ENCODE measurements at places on chromosomes 2 and 18.

DNA sequence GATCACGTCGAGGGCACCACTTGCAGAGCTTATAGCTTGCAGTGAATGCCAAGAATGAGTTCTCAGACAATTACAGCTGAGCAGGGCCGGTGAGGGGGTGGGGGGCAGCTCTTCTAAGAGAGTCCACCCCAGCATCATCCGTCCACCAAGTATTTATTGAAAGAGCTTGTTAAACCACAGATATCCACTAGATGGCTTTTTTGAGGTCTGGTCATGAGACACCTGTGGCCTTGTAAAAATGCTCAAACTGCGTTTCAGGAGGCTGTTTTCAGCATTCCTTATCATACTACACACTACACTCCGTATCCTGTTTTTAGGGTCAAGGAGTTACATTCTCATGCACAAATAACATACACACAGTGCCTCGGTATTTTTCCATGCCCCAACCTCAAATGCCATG is 51.5 kb downstream of the DNAJC10 start:
- DNase-seq, result no peak

DNA sequence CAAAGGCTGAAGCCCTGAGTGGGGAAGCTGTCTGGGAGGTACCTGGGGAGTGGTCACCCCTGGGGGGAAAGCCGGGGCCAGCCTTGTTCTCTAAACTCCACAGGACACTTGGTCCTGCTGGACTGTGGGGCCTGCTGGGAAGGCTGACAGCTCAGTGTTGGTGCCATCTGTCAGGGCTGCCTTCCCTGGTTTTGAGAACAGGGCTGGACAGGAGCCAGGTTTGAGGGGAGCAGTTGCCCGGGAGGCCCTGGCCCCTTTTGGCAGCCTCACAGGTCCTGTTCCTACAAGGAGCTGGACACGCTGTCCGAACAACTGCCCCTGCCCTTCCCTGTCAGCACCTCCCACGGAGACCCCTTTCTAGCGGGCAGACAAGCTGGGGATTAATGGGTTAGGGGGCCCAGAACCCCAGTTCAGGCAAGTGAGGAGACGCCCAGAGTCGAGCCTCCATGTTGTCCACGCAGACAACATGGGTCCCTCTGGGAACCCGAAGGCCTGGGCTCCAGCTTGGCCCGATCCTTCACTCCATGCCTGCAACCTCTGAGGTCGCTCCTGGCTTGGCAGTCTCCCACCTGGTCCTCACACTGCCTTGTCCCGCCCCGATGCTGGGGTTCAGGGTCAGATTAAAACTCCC is 40.8 kb downstream of the ATOH8 start:
- no peak for DNase-seq

DNA sequence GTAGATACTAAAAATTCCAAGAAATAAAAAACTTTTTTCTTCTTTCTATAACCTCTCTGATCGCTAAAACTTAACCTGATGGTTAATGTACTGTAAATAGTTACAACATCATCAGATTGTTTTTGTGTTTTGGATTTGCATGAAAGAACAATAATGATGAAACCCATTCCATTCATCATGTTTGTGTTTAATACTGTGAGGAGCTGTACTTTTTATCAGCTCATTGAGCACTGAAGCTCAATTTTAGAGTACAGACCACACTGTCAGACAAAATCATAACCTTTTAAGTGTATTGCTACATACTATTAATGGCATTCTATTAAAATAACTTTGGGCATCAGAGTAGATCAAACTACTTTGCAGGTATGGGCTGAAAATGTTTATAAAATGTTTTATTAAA is 14.8 kb upstream of the BBS5 start:
- no peak for DNase-seq

- no peak for DNase-seq
Observed at GRCh38 chr2:164954954-164955701, at the start of gene SLC38A11. Gene SLC38A11 (minus strand): TSS chr2:164955525. CDS start chr2:164955247, 278 bp downstream.

DNA sequence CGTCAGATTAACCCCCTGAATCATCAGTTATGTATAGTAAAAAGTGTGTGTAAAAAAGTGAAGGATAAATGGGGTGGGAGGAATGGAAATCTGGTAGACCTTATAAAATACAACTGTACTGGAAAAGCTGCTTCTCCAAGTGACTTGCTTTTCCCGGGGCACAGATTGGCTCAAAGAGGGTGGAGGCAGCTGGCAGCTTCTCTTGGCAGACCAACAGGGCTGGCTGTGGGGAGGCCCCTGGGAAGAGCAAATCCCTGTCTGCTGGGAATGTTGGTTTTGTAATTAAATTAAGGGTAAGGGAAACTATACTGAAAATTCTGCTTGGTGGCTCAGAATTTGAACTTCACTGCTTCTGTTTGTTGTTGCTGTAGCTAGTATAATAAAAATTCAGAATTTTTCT is 154.2 kb upstream of the DLX2 start:
- no peak for DNase-seq

- no peak for DNase-seq
Observed at GRCh38 chr2:15449556-15450236, 111.4 kb downstream of the NBAS start.

DNA sequence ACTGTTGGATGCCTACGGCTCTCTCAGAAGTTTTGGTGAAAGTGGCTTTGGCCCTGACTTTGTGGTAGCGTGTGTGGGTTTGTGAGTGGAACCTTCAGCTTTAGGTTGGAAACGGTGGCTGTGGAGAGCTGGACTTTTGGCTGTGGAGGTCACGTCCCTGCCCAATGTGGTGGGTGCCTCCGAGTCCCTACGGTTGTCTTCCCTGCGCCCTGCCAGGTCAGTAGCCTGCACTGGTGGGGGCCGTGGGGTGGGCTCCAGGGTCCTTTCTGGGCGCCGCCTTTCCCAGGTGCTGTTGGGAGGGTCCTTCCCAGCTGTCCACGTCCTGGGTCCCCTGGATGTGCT is 11.1 kb downstream of the COLEC11 start:
- DNase-seq, result no peak

- no peak for DNase-seq
Observed at GRCh38 chr2:226956659-226957058, 120.8 kb downstream of the RHBDD1 start.

DNA sequence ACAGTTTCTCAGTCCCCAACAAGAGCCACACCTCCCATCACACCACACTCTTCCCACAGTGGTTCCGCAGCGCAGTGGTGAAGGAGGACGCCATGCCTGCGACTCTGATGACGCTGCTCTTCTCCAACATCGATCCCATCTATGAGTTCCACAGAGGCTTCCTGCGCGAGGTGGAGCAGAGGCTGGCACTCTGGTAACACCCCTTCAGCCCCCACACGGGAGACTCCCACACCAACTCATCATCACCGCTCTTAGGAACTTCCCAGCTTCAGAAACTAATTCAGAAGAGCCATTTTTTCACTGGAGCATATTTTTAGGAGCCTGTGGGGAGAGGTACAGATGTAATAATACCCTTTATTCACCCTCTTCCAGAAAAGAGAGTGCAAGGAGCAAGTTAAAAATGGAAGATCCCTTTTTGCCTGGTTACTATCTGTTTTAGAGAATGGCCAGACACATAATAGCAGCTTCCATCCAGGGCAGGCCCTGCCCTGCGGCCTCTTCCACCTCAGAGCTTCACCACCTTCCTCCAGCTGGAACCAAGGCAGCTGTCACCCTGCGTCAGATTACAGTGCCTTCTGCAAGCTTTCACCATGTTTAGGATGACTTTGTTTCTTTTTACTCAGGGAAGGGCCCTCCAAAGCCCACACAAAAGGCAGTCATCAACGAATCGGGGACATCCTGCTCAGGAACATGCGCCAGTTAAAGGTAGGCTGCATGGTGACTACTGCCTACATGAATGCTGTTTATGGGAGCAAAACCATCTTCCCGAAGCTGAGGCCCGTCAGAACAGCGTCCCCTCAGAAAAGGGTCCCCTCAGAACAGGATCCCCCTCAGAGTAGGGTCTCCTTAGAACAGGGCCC is 44.9 kb downstream of the STK25 start:
- no peak for DNase-seq

DNA sequence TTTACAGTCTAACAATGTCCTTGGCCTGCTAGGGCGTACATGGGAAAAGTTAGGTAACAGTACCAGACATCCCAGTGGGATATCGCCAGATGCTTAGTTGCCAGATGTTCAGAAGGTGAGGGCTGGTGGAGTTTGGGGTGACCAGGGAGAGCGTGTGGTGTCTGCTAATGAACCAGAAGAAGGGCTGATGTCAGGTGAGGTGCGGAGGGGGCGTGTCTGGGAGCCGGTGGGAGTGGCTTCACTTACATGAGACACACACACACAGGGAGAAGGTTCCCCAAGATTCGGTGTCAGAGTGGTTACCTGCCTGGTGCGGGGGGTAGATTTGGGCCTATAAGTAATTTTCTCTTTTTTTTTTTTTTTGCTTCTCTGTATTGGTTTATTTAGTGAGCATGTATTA is 12.2 kb downstream of the RAB31 start:
- no peak for DNase-seq

GRCh38 chr2:158902005-158902398 is 66.4 kb upstream of the TANC1 start:
- DNase-seq, result no peak

GRCh38 chr2:180559038-180559437 is 421.4 kb upstream of the UBE2E3 start:
- no peak for DNase-seq
